ENCODE measurements at places on chromosomes 5 and 9.
A peak's percentile ranks its signal among the peaks of the same experiment; 100 is the strongest.

DNA sequence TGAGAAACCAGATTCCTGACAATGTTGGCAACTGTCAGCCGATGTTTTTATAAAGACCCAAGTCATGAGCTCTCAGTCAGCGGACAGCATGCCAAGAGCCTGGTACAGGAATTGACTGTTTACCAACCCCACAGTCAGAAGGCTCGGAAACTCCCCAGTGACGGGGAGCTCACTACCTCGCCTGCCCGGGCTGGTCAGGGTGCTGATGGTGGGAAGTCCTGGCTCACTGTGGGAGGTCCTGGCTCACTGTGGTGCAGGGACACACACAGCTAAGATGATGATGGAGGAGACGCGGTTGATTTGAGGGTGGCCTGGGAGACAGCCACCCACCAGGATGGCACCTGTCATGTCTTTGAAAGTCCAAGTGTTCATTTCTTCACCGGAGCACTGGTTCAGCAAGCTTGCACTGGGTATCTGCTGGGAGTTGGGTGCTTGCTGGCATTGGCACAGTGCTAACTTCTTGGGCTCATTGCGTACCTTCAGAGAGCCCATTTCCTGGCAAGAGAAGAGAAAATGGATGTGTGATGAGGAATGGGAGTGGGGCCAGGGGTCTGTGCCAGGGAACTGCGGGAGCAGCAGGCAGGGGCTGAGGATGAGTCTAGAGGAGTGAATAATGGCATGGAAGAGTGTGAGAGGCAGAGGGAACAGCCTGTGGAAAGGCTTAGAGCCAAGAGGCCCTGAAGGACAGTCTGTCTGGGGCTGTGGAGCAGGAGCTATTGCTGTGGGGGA lies 15.3 kb downstream of the ASS1 start:
- DNase-seq = no peak

DNA sequence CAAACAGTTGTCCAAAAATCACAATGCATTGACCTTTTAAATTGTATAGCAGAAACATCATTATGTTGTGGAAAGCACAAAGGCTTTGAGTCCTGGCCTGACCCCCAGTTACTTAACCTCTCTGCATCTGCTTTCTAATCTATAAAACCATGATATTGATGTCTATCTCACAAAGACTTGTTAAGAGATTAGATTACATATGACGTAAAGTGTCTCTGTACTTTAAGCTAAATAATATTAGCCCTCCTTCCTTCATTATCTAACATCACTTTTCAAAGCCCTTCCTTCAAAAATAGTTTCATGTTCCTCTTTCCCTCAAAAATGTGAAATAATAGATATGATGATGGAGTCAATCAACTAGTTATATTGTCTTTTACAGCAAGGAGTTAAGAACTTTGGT lies 3.4 kb downstream of the ADAMTS6 start:
- no peak for DNase-seq

DNA sequence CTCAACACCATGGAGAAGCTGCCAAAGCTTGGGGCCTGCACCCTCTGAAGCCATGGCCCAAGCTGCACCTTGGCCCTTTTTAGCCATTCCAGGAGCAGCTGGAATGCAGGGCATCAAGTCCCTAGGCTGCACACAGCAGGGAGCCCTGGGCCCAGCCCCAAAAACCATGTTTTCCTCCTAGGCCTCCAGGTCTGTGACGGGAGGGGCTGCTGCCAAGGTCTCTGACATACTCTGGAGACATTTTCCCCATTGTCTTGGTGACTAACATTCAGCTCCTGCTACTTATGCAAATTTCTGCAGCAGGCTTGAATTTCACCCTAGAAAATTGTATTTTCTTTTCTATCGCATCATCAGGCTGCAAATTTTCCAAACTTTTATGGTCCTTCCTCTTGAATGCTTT lies 64.6 kb downstream of the ELOVL7 start:
- DNase-seq = no peak

DNA sequence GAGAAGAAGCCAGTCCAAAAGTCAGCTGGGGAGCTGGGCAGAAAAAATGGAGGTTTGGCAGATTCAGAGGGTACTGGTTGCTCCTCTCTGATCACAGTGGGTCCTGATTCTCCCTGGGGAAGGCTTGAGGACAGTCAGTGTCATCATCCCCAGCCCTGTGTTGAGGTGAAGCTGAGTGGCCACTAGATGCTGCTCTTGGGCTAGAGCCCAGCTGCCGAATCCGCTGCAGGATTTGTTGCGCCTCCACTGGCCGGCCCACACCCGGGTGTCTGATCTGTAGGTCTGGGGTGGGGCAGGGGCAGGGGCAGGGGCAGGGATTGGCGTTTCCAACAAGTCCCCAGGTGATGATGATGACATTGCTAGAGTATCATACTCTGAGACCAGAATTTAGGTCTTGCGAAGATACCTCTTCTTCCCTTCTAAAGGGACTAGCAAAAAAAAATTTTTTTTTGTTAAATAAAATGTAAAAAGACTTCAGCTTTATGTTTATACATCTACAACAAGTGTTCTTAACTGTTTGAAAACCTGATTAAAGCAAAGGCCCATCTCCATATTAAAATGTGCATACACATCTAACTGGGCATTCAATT lies 106.8 kb downstream of the PDE6A start:
- DNase-seq = peak; percentile 57

GRCh38 chr9:7592321-7593316 lies 207.0 kb downstream of the DMAC1 start:
- no peak for DNase-seq

- DNase-seq = peak; percentile 18
These were observed 62.4 kb upstream of the FSD1L start for GRCh38 chr9:105385381-105385985.

DNA sequence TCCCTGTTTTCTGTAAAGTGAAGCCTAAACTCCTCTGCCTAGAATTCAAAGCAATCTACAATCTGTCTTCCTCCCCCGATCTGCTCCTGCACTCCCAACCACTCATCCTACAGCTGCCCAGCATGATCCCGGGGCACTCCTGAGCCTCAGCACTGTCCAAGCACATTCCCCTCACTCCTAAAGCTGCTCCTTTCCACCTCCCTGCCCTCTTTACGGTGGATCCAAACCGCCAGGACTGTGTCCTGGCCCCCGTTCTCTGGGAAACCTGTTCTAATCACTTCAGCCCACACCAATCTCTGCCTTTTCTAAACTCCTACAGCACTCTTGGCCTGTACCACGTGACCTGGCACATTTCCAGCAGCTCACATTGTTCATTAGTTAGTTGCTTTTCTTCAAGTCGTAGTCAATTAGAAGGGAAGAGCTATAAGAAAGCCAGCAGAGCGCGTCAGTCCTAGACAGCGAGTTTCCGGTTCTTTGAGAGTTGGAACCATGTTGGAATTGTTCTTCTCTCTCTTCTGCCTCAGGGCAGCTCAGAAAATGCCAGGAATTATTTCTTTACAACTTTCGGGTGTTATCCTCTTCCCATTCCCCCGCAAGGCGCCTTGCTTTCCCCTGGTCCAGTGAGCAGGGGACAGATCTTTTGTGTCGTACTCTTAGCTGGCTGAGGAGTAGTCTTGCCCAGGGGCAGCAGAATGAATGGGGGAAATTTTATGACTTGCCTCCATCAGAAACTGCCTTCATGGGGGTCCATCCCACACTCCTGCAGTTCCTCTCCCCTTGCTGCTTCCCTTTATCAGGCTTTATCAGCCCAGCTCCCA lies 60.7 kb downstream of the NRG2 start:
- DNase-seq = peak; percentile 44
